ENCODE measurements at places on chromosomes 4 and X.

DNA sequence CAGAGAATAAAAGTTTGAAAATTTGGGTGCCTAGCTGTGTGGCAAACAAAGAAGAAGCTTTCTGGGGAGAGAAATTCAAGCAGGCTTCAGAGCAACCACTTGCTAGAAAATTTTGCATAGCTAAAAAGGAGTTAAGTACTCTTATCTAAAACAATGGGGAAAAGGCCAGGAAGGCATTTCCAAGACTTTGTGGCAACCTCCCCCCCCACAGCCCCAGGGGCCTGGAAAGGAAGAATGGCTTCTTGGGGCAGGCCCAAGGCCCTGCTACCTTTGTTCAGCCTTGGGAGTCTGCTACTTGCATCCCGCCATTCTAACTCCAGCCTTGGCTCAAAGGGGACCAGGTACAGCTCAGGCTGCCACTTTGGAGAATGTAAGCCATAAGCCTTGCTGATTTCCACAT, 102.2 kb downstream of the PTCHD1 start:
- DNase-seq = no peak

- no peak for DNase-seq
Measured at GRCh38 chr4:189202869-189203271, 737.8 kb upstream of the FRG1 start.

DNA sequence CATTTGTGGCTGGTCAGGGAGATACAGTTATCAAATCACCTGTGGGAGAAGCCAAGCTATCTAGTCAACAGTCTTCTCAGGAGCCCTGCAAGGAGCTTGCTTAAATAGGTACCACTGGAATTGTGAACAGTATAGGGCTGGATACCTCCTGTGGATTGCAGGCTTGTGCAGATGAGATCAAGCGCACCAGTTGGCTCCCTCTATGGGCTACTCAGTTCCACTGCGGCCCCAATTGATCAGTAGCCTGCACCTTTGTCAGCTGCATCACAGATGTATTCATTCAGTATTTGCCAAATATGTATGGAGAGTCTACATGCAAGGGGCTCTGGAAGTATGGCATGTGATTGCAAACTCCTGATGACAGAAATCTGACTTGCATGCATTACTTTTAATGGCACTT, 28.6 kb downstream of the TEX13A start:
- no peak for DNase-seq

DNA sequence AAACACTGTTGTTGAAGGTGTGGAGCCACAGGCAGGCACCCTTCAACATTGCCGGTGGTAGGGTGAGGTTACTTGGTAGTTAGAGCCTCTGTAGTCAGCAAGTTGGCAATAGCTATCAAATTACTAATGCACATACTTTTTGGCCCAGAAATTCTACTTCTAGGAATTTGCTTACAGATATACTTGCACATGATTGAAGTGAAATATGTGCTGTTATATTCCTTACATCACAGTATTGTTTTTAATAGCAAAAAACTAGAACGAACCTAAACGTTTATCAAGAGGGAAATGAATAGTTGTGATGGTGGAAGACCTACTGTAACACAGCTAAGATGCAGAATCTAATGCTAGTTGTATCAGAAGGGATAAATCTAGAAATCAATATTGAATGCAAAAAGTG, 7.7 kb upstream of the PJA1 start:
- no peak for DNase-seq

GRCh38 chr4:161664740-161665139, 499.1 kb downstream of the FSTL5 start:
- no peak for DNase-seq

- no peak for DNase-seq
Measured at GRCh38 chr4:188971125-188971524, 831.9 kb downstream of the TRIML1 start.

GRCh38 chrX:48751343-48751742, 10.2 kb upstream of the GLOD5 start:
- DNase-seq = peak; percentile 10

DNA sequence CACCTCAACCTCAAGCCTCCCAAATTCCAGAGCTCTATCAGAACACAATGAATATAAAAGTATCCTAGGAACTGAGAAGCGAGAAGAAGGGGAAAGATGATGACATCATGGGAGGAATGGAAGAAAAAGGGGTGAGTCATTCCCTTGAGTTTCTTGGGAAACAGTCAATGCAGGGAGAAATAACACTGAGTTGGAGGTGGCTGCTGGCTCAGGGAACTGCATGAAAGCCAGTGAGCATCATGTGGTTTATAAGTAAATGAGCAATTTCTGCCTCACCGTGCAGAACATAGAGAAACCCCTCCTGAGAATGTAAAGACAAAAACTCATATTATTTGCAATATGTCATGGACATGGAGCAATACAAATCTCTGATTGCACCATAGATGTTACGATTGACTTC, 73.3 kb downstream of the SHOX start:
- DNase-seq = no peak

GRCh38 chr4:148834804-148835631, 392.8 kb upstream of the NR3C2 start:
- no peak for DNase-seq

GRCh38 chr4:2064276-2064991, 5.3 kb downstream of the NAT8L start:
- no peak for DNase-seq

DNA sequence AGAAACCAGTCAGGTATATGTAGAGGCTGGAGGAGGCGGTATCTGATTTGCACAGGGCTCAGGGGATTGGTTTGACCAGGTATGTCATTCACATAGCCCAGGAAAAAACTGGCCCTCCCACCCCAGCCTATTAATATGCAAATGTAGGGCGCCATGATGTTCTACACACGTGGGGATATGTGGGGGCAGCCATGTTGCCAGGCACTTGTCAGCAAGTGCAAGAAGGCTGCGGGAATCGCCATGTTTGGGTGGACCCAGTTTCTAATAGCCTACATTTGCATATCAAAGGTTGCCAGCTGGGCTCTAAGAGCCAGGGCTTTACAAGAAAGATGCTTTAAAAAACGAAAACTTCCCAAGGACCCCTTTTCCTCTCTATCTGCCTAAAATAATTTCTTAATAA, 335.1 kb downstream of the SMARCA1 start:
- no peak for DNase-seq

DNA sequence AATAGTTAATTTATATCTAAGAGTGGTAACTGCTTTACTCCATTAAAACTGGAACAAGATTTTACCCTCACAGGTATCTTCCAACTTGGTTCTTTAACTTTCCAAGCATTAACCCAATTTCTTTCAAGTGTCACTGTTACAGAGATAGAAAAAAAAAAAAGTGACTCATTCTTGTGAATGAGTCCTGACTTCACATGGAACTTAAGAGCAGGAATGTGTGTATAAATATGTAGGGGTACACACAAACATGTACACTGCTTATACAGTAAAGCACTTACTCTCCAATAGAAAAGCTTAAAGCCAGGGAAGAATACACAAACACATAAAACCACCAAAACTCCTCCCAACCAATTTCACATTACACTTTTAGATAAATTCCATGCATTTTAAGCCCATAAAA, 38.8 kb downstream of the TAPT1 start:
- DNase-seq = no peak

DNA sequence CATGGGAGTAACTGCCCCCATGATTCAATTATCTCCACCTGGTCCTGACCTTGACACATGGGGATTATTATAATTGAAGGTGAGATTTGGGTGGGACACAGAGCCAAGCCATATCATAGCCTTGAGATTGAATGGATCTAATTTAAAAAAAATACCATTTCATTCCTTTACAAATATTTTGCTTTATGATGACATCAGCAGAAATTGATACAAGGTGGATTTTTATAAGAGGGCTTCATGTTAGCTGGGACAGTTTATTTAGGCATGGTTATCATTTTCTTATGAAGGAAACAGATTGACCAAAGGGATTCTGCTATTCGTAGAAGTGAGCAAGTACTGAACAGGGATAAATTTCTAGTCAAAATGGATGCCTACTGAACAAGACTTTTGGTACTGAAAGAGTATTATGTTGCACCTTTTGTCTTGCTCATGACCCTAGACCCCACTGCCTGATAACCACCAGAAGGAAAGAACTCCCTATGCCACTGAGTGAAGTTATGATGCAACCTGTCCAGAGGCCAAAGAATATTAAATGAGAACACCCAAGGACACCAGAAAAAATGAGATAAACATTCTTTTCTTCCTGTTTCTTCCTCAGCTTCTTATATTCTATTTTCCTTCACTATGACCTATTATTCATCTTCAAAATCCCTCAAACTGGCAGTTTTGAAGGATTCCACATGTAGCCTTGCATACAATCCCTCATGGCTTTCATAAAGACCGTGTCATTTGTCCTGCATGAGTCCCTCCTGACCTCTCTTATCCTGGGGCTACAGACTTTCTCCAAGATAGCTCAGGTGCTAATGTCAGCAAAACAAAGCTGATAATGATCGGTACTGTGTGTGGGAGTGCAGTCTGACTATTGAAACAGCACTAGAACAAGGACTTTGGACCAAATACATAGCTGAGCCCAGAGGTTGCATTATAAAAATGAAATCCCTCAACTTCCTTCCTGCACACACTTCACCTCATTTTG, 118.3 kb downstream of the AFF2 start:
- no peak for DNase-seq

DNA sequence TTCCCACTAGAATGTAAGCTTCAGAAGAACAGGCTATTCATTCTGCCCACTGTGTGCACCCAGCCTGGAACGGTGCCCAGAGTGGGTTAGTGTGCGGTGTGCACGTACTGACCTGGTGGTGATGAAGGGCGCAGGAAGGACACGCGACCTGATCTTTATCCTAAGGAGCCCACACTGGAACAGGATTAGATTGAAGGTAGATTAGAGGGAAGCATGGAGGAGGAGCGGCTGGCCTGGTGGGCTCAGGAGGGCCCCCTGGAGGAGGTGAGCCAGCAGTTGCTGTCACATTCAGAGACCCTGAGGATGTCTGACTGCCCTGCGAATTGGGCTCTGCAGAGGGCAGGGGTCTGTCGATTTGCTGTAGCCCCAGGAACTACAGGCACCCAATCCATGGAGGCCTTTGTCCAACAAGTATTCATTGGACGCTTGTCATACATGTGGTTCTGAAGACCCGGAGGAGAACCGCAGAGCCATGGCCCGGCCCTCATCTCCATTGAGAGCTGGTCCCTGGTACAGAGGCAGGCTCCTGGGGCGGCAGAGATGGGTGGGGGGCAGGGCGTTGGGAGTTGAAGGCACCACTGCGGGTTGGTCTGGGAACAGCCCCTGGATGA, 73.2 kb downstream of the HTRA3 start:
- no peak for DNase-seq

DNA sequence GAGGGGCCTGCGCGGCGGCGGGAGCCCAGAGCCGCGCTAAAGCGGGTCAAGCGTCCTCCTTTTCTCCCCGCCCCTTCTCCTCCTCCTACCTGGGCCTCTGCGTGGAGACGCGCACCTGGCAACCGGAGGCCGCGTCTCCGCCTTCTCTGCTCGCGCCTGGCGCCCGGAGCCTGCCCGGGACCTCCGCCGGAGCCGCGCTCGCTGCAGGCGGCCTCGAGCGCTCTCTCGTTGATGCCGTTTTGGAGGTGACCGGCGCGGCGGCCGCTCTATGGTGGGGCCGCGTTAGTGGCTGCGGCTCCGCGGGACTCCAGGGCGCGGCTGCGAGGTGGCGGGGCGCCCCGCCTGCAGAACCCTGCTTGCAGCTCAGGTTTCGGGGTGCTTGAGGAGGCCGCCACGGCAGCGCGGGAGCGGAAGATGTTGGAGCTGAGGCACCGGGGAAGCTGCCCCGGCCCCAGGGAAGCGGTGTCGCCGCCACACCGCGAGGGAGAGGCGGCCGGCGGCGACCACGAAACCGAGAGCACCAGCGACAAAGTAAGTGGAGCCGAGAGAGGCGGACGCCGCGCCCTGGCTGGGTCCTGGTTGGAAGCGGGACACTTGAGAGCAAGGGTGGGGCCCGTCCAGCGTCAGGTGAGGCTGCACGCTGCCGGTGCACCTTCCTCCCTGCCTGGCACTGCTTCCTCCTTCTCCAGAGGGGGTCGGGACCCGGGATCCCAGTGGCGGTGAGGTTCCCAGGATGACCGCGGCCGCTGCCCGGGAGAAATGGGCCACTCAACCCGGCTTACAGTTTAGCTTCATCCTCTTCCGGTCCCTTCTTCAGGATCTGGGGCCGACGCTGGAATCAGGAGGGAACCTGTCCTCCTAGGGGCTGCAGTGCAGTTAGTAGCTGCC, at the start of gene CDS1:
TSS of gene CDS1 (plus strand) at position 140 of the 888 bp plus-strand sequence. CDS start at position 415, 275 bp downstream.
- DNase-seq = peak; percentile 28

DNA sequence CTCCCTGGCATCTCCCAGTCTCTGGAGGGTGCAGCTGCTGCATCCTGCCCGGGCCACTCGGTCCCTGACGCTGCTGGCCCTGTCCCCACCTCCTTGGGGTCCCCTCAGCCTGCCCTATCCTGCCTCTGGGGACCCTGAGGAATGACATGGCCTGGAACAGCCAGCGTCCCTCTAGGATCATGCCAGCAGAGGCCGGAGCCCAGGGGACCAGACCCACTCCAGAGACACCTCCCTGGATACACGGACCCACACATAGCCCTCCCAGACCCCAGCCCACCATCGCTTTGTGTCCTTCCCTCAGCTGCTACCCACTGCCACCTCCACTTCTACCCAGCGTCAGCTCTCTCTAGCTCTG, 35.5 kb downstream of the CPLX1 start:
- DNase-seq = no peak

DNA sequence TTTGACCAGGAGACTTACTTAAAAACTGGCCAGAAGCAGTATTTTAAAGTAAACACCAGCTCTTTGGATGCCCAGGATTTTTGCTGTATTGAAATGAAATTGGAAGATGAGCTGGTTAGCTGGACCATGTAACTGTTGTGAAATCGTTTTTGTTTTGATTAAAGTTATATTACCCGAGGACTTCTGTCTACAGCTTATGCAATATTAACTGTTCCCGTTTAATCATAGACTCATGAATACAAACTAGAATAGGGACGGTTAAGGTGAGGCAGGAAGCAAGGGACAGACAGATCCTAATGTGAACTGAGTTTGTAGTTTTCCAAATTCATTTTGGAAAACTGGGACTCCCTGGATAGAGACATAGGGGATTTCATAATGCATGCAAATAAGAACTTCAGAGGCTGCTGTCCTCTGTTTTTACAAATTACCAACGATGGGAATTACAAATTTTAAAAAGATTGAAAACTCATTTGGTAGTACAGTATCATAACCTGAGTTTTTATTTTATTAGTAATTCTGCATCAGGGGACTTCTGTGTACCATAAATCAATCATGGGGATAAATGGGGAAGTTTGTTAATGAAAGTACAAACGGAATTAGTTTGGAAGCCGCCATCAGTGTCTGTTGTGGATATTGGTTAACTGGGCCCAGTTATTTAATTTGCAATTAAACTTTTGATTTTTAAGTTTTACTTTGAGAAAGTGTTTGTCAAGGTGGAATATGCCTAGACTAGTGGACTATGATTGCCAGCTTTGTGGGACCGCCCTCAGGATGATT, 304.4 kb downstream of the AFF2 start:
- DNase-seq = no peak

- DNase-seq = no peak
Measured at GRCh38 chr4:99436462-99436861, 1.3 kb upstream of the ADH7 start.
